Thoracic aorta (tissue), 2 donors: ENCODE measurements at places on chromosomes 11 and 22.
A peak's percentile ranks its signal among the peaks of the same experiment; 100 is the strongest.

GRCh38 chr22:36220451-36220921 is 18.8 kb downstream of the APOL2 start:
- DNase-seq, result no peak

DNA sequence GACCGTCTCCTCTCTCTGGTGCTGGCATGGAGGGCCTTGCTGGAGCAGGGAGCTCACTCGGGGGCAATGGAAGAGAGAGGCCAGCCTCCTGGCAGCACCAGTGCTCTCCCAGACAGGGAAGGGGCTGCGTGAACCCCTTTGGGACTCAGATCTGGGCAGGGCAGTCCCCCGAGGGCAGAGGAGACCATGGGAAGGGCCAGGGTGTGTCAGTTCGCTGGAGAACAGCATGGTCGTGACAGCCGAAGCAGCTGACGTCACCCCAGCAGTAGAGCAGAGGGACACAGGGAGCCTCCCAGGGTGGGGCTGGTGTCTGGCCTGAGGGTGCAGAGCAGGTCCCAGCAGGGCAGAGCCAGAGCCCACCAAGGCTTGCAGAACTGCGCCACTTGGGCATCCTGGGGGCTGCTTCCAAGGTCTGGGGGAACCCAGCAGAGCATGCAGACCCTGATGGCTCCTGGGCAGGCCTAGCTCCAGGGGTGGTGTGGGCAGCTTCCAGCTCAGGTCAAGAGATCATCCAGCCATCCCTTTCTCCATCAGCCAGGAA is 71.0 kb upstream of the KCNQ1OT1 start:
- no peak for DNase-seq

DNA sequence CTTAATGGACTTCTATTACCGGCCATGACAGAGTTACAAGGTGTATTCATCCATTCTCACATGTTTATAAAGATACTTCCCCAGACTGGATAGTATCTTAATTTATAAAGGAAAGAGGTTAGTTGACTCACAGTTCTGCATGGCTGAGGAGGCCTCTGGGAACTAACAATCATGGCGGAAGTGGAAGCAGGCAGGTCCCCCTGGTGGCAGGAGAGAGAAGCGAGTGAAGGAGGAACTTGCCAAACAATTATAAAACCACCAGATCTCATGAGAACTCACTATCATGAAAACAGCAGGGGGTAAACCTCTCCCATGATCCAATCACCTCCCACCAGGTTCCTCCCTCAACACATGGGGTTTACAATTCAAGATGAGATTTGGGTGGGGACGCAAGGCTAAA is 170.0 kb upstream of the PDGFD start:
- no peak for DNase-seq

- DNase-seq, result no peak
Observed at GRCh38 chr22:20264614-20265452, 3.3 kb downstream of the RTN4R start.

- DNase-seq, result no peak
Observed at GRCh38 chr11:100759106-100759505, 72.0 kb downstream of the ARHGAP42 start.

DNA sequence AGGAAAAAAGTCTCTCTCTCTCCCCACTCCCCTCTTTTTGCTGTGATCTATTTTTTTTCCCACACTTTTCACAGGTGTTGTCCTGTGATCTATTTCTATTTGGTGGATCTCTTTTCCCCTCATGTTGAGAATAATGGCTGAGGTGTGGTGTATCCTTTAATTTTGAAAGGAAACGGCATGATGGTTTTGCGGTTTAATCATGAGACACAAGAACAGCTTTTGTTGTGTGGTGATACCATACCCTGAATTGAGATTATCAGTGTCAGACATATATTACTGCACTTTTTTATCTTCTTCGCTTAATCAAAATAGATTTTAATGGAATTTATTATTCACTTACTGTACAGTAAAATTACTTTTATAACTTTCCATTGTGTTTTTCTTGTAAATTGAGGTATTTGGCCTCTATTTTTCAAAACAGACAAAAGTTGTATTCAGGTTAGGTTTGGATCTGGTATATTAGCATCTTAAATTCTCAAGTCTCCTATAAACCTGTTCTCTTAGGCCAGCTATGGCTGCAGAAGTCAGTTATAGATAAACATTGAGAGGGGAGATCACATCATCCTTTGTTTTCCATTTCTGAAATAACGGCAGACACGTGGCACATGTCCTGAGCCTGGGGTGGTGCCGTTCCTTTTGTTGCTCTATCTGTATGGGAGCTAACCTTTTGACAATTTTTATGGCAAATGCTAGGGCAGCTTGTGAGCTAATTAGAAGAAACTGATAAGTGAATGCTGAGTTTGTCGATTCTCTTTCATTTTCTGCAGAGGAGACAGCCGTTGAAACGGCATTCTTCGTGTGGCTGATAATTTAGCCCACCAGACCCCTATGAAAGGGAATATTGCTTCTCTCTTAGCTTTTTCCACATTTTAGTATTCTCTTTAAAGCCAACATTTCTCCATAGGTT is 25.8 kb downstream of the NF2 start:
- DNase-seq, result no peak

DNA sequence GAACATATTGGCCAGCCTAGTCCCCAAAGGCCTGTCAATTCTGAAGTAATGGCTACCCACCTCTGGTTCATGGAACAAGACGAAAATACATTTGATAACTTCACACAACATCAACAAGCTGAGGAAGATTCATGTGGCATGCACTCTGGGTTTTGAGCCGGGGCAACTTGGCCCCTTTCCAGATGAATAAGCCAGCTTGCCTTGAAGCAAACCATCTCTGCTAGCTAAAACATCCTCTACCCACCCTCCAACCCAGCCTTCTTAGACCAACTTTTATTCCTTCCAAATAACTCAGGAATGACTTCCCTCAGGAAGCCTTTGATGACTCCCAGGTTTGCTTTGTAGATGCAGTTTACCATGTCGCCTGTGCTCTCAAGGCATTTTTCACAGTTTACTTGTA is 94.4 kb downstream of the SLC1A2 start:
- DNase-seq, result no peak

- no peak for DNase-seq
Observed at GRCh38 chr22:27134315-27134701, 476.9 kb downstream of the MIAT start.

DNA sequence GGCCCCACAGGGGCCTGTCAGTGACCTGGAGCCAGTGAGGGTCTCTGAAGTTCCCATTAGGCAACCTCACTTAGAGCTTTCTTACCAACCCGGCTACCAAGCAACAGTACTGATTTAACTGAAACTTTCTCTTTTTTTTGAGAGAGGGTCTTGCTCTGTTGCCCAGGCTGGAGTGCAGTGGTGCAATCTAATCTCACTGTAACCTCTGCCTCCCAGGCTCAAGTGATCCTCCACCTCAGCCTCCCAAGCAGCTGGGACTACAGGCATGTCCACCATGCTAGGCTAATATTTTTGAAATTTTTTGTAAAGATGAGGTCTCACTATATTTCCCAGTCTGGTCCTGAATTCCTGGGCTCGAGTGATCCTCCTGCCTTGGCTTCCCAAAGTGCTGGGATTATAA is 42.5 kb downstream of the ARFGAP3 start:
- DNase-seq, result no peak

DNA sequence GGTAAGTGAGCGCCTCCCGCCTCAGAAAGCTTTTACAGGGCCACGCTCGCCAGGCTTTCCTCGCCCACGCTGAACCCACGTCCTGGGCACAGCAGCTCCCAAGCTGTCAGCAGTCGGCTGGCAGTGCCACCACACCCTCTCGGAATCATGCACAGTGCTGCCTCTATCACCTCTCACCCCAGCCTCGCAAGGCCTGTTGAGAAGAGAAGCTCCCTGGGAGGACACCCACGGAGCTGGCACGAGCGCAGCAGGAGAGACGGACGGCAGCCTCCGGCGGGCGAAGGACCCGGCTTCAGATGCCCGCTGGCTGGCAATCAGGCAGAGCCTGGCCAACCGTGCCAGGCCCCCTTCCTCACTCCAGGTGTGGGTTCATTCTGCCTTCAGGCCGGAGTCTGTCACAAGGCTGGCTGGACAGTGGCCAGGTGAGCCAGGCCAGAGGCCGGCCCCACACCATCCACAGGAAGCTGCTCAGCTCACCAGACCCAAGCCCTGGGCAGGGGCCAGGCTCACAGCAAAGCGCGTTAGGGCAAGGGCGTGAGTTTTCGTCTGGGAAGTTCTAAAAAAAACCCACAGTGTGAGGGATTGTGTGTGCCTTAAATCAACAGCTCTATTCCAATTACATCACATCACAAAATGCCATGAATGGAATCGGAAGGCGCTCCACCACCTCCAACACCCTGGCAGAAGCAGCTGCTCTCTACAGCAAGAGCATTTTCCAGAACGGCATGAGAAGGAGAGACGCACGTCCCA is 33.2 kb downstream of the TOLLIP start:
- DNase-seq, result peak; percentile 33

GRCh38 chr11:96279018-96279895 is 63.7 kb downstream of the MAML2 start:
- DNase-seq, result no peak

- DNase-seq, result no peak
Observed at GRCh38 chr11:12029738-12030363, 21.4 kb upstream of the DKK3 start.

DNA sequence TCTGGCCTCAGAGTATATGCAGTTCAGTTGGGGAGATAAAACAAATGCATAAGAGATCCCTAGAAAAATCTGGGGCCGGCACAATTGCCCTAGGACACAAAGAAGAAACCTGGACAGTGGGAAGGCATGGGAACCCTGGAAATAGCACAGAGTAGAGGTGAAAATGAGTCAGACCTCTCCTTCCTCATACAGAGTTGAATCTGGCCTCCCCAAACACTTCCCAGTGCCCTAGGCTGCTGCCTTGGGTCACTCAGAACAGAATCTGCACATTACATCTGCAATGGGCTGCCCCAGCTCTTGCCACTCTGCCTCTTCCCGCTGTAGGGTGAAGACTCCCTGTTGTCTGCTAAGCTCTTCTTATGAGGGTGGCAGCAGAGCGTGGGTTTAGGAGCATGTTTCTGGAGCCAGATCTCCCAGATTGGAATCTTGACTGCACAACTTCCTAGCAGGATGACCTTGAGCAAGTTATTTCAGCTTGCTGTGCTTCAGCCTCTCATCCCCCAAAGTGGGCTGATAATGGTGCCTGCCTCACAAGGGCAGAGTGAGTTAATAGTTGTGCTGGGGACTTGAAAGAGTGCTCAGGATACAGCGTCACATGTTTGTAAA is 47.1 kb upstream of the NECTIN1 start:
- no peak for DNase-seq

- no peak for DNase-seq
Observed at GRCh38 chr22:42586381-42586780, 28.3 kb downstream of the POLDIP3 start.

DNA sequence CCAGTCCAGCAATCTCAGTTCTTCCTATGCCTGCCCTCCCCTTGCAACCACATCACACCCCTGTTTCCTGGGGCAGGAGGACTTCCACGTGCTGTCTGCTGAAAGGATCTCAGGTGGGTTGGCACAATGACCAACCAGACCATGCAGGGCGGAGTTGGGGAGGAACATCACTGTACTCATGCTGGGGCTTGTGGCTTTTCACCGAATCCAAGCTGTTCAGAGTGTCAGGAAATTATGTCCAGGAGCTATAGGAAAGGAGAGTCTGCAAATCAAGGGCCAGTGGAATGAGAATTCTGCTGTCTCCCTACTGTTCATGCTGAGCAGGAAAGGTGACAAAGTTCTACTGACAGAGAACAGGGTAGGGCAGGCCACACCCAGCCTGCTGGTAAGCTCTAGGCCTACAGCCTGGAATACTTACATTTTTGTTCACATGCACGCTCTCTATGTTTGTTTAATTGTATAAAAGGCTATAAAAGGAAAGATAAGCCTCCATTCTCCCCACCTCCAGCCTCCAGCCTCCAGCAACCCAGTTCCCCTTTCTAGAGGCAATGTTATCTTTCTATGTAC is 1.7 kb upstream of the PLAAT2 start:
- no peak for DNase-seq

DNA sequence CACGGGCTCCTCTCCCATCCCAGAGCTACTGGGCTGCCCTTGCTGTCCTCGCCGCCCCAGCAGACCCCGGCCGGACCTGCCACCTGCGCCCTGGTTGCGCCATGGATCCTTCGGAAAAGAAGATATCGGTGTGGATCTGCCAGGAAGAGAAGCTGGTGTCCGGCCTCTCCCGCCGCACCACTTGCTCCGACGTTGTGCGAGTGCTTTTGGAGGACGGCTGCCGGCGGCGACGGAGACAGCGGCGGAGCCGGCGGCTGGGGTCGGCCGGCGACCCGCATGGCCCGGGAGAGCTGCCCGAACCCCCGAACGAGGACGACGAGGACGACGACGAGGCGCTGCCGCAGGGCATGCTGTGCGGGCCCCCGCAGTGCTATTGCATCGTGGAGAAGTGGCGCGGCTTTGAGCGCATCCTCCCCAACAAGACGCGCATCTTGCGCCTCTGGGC is 382 bp downstream of the RASSF10 start:
- DNase-seq, result no peak

GRCh38 chr11:6326985-6327384 is 6.7 kb upstream of the CAVIN3 start:
- DNase-seq, result no peak

GRCh38 chr11:45378516-45378915 is 92.4 kb upstream of the SYT13 start:
- DNase-seq, result no peak

DNA sequence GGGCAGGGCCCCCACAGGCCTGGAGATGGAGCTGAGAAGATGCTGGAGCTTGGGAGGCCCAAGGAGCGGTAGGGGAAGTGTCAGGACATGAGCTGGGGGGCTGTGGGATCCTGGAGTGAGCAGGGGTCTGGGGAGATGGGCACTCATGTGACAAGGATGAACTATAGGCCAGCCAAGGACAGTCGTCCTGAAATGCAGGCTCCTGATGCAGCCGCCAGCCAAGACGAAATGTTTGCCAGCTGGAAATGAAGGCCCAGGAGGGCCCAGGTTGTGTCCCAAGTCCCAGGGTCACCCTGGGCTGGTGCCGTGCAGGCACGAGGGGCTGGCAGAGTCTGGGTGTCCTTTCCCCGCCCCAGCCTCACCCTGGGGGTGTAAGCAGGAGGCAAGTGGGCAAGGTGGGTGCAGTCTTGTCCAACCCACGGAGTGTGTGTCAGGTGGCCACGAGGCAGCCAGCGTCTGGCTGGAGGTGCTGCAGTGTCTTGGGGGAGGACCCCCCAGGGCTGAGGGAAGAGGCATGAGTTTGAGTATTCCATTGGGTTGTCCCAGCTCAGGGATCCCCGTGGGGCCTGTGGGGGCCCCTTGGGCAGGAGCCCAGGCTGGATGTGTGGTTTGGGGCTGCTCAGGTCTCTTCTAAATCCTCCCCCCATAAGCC is 21.4 kb downstream of the MRGPRG start:
- DNase-seq, result no peak

DNA sequence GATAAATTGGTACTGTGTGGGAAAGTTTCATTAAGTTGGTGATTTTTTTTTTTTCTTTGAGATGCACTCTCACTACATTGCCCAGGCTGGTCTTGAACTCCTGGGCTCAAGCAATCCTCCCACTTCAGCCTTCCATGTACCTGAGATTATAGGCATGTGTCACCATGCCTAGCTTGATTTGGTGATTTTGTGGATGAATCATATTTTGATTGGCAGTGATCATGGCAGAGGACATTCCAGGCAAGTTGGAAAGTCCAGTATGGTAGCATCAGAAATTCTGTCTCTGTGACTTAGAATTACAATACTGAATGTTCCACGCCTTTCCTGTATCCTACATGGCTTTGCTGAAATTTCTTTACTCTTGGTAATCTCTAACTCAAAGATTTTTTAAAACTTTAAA is 49.4 kb downstream of the HORMAD2 start:
- no peak for DNase-seq
